Astrocyte of the cerebellum (primary cell): ENCODE measurements at places on chromosomes 12 and 14.

DNA sequence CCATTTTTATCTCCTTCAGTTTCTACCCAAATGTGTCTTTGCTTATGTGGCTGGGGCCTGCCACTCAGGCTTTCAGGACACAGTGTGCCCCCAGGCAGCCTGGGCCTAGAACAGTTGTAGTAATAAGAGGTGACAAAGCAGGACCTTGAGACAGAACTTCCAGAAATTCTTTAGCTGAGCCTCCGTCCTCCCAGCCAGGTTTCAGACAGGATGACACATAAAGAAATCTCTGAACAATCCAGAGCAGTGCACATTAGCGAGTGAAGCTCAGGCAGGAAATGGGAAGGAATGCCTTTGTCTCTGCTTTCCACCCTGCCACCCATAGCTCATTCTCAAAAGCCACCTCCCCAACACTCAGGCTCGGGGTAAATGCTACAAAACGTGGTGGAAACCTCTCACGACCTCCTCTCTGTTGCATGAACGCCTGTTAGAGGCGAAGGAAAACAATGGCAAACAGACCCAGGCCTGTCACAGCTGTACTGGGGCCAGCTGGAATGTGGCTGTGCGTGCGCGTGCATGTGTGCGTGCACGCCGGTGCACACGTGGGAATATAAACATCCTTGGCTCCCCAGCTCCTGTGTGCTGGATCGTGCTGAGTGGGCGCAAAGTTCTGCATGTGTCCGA lies 286.7 kb downstream of the ZFP36L1 start:
- DNase-seq = peak; percentile 15

DNA sequence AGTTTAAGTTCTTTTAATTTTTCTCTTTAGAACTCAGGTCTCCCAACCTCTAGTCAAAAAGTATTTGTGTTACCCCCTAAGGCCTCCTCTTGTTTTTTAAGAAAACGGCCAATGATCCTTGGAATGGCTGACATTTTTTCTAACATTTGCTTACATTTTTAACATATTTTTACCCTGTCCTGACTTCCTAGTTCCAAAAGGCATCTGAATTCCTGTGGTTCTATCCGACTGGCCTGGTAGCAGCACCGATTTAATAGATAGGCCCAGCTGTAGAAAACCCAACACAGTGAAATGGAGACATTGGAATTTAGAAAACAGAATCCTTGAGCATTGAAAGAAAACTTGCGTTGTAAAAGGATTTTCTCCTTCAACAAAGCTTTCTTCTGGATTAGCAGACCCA lies 134.7 kb upstream of the GSC start:
- peak; percentile 66 for DNase-seq

GRCh38 chr12:31759632-31760459 lies 31.0 kb upstream of the AMN1 start:
- DNase-seq = no peak

GRCh38 chr14:81200054-81200453 lies 20.7 kb downstream of the GTF2A1 start:
- no peak for DNase-seq

- DNase-seq = no peak
Measured at GRCh38 chr14:45359746-45360145, 106.7 kb upstream of the MIS18BP1 start.

DNA sequence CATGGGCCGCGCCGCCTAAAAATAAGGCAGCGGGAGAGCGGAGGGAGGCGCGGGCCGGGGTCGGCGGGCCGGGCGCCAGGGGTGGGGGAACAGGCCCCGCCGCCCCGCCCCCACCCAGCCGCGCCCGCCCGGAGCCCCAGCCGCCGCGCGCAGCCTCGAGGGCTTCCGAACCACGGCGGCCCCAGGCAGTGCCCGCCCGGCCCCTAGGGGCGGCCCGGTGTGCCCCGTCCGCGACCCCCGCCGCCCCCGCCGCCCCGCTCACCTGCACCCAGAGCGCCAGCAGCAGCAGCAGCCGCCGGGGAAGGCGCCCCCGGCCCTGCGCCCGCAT lies 519 bp downstream of the JAG2 start:
- no peak for DNase-seq
